ENCODE measurements at places on chromosomes 2 and 18. TPM values are rescaled to one million over a fixed set of nuclear protein-coding genes. Genes with fewer than 3 reads are reported as not detected.

DNA sequence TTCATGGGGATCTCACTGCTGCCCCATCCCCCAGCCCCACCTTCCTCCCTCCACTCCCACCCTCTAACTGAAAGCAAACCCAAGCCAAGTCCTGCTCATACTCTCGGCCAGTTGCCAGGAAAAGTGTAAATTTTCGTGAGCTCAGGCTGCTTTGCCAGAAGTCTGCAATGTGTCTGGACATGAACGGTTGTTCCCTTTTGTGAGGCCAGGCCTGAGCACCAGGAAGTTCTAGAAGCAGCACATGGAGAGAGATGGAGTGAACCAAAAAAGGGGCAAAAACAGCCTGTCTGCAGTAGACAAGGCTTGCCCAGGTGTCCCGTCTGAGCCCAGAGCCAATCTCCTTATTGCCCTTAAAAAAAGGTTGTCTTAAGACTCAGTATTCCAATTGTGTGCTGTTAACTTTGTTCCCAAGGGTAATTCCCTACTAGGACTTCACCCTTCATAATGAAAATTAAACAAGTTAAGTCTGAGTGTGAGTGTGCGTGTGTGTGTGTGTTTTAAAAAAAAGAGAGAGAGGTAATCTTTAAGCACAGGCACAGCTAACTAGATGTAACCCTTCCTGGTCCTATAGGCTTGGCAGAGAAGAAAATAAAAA lies 247.1 kb downstream of the BCL11A start:
- no peaks in the 10 kb centered on the region for H3K27me3 ChIP-seq
- no peaks in the 10 kb centered on the region for H3K4me1 ChIP-seq
- no peak overlapping the region for H3K27ac ChIP-seq
- H3K36me3 ChIP-seq: no peaks in the 10 kb centered on the region
- H3K4me3 ChIP-seq: no peak overlapping the region

GRCh38 chr2:28650266-28650584 lies 101.4 kb upstream of the PPP1CB start:
- H3K4me1 ChIP-seq: peaks cover 3% of the 10 kb centered on the region
- no peak for DNase-seq
- no peak overlapping the region for H3K4me3 ChIP-seq
- H3K27ac ChIP-seq: no peak overlapping the region

The SP110 gene
- total RNA-seq: 31.4 TPM

DNA sequence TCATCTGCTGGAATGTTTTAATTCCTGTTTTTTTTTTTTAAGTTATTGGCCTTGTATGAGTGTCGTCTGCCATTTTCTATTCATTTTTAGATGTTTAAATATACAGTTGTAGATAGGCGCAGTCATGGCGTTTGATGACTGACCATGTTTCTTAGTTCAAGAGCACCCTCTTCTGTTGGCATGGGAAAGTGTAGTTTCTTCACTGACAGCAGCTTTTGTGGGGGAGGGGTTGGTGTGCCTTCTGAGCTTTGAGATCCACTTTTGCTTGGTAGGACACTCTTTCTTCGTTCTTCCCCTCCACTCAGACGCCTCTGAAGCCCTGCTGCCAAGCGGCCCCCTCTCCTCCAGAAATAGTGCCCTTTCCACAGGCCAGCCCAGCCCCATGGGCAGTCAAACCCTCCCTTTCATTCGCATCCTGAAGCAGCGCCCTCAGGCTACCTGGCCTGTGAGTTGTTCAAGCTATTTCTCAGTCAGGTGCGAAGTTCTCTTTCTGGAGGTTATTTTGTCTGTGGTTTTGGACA lies 492.0 kb downstream of the TNS1 start:
- H3K27ac ChIP-seq: no peak overlapping the region
- H3K4me1 ChIP-seq: peaks cover 10% of the 10 kb centered on the region
- peak; percentile 95 for DNase-seq
- H3K36me3 ChIP-seq: no peaks in the 10 kb centered on the region
- H3K27me3 ChIP-seq: no peaks in the 10 kb centered on the region

DNA sequence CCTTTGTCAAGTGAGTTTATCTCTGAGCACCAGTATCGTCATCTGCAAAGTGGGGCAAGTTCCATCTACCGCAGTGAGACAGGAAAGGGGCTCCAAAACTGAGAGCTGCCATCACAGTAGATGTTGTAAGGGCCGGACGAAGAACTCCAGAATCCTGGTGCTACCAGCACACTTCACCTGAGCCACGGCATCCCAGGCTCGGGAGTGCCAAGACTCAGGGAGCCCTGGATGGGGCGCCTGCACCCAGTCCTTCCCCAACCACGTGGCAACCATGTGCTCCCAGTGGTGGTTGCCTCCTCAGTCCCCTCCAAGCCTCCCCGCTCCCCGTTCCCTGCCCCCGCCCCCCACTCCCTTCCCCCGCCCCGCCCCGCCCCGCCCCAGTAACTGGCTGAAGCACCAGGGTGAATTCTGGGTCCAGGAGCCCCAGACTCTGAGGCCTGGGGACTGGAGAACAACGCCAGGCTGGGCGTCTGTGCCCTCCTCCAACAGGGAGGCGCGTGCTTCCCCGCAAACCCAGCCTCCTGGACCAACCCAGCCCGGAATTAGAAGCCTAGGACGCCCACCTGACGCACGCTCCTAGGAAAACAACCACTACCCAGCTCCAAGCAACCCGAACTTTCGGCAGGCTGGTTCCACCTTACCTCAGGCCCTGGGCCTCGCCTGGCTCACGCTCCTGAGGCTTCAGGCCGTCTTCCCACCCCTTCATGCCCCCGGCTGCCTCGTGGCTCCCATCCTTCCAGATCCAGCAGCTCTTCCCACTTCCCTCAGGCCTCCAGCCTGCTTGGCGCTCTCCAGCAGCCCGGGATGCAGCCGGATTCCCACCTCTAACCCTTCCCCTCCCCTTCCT lies 67.6 kb downstream of the LAMA3 start:
- H3K27ac ChIP-seq: no peak overlapping the region
- no peaks in the 10 kb centered on the region for H3K36me3 ChIP-seq
- no peaks in the 10 kb centered on the region for H3K27me3 ChIP-seq
- no peak for DNase-seq

The ITM2C gene
- 99.7 TPM for total RNA-seq

DNA sequence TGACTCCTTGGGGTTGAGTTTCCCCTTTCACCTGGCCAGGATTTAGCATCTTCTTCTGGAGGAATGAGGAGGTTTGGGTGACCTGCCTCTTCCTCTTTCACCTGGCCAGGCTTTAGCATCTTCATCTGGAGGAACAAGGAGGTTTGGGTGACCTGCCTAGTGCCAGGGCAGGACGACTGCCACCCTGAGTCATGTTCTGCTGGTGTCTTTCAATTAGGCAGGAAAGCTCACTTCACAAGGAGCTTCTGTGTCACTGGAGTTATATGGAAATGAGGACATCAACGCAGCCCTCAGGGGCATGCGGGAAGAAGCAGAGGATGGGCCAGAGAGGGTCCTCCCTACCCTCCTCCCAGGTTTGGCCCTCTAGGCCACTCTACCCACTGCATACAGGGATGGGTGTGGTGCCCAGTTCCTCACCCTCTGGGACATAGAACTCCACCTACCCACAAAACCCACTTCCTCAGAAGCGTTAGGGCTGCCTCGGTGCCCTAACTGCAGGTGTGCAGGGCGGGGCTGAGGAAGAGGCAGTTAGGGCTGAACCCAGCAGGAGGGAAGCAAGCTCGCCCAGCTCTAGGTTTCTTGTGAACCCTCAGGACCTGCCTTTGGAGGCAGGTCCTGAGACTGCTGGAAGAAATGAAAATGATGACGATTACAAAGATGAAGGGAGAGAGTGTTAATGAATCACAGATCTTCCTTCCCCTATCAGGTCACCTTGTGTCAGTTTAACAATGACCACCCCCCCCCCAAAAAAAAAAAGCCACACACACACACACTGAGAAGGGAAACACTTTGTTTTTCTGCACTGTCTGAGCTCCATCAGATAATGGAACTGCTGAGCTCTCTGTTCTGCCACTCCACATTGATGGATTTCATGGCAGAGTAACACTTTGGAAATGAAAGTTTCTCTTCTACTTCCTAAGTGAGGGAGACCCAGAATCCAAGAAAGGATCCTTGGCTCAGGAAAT lies 71.0 kb downstream of the ARL4C start:
- no peaks in the 10 kb centered on the region for H3K4me1 ChIP-seq
- DNase-seq: no peak
- no peaks in the 10 kb centered on the region for H3K27me3 ChIP-seq
- no peaks in the 10 kb centered on the region for H3K36me3 ChIP-seq
- no peak overlapping the region for H3K4me3 ChIP-seq
